ENCODE measurements at places on chromosomes 3 and 15.

GRCh38 chr15:58475573-58476524 lies 44.1 kb downstream of the LIPC start:
- DNase-seq, result peak; percentile 84

DNA sequence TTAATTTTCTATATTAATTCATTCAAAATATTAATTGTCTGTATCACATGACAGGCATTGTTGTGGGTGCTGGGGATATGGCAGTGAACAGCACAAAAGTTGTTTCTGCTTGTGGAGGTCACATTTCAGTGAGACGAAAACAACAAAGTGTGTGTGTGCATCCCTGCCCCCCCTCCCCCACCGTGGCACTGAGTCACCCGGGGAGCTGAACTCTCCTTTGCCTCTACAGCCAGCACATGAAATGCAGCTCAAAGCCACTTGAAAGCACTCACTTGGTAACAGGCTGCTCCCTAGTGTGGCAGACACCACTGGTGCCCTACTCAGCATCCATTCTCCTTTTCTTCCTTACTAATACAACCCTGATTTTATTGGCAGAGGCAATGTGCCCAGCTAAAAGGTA lies 16.9 kb upstream of the SCAMP5 start:
- peak; percentile 35 for DNase-seq

- no peak for DNase-seq
Measured at GRCh38 chr15:22872936-22873701, 34.7 kb downstream of the NIPA2 start.

- no peak for DNase-seq
Measured at GRCh38 chr3:115698851-115699591, 75.7 kb downstream of the GAP43 start.

- no peak for DNase-seq
Measured at GRCh38 chr15:75107516-75107907, 84.1 kb downstream of the PPCDC start.

DNA sequence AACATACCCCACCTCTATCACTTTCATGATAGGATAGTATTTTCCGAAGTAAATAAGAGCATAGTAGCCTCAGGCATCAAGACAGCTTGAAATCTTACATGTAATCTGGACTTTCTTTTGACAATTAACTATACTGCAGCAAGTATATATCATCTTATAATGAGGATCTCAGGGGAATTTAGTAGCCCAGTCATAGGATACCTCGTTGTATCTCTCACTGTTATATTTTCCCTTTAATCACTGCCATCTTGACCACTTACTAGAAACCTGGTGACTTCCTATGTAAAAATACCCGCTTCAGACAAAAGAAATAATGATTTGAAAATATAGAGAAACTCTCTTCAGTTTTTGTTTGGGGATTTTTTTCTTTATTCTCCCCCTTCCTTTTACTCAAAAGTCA lies 88.2 kb downstream of the SERPINI1 start:
- no peak for DNase-seq

Measured in MG63 (cell line).